ENCODE measurements at places on chromosomes 1 and 21.

DNA sequence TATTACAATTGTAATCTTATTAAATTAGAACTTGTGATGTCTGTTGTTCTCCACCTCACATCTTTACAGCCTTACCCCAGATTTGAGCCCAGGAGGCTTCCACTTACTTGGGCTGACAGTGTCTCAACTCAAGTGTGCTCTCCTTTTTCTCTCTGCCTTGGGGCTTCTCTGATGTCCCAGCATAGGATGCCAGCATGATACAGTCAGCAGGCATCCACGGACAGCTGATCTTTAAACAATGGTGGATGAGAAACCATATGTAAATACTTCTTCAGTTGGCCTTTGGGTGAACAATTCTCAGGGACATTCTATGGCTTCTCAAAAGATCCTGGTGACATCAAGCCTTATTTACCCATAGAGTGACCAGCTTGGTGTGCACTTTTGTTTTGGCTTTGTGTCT is 107.6 kb upstream of the GORAB start:
- no peak for DNase-seq

- DNase-seq: no peak
Observed at GRCh38 chr1:93738075-93738622, 56.5 kb upstream of the BCAR3 start.

DNA sequence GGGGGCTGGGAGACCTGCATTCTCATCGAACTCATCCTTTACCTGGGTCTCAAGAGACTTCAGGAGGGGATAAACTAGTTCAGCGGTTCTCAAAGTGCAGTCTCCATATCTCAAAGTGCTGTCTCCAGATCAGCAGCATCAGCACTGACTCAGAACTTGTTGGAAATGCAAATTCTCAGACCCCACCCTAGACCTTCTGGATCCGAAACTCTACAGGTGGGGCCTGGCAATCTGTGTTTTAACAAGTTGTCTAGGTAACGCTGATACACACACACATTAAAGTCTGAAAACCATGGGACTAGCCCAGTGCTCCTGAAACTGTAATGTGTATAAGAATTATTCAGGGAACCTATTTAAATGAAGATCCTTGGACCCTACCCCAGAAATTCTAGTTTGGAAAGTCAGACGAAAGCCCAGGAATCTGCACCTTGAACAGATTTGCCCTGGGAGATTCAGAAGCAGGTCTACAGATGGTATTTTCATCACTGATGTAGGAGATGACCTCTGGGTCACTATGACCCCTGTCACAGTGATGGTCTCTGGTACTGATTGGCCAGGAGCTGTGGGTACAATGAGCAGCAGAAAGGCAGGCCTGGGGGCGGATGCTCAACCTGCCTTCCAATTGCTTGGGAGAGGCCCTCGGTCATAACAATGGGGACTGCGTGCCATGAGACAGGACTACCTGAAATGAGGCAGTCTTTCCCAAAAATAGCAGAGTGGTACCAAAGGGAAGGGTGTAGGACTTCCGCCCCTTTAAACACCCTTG is 127.2 kb downstream of the FAM78B start:
- no peak for DNase-seq

- DNase-seq: no peak
Observed at GRCh38 chr1:115329965-115330364, 8.1 kb downstream of the NGF start.

DNA sequence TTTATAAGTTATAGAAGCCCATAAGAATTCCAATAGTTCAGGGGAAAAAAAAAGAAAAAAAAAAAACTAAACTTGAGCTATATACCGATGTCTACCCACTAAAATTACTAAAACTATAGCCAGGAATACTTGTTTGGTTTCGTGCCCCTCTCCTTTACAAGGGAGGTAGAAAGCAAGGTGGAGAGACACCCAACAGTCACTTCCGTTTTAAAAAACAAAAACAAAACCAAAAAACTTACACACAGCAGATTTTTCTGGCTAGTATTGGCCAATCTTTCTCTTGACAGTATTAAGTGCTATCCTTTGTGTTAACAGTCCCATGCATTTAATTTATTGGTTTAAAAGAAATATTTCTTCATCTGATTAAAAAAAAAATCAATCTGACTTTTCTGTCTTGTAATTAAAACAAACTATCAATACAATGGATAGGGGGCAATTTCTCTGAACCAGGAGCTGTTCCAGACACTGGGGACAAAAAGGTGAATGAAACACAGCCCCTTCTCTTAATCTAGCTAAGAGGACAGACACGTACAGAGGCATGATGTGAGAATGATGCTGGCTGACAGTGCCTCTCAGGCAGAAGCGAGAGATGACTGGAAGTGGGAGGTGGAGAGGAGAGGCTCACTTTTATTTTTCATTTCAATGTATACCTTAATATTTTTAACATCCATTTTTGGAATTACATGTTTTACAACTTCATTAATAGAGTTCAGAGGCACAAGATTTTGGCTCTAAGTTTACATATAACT is 214.8 kb downstream of the RERE start:
- DNase-seq: peak; percentile 52

GRCh38 chr1:78340006-78340405 is 150.8 kb upstream of the PTGFR start:
- DNase-seq: no peak

- no peak for DNase-seq
Observed at GRCh38 chr1:20074725-20075171, 4.8 kb downstream of the PLA2G5 start.

DNA sequence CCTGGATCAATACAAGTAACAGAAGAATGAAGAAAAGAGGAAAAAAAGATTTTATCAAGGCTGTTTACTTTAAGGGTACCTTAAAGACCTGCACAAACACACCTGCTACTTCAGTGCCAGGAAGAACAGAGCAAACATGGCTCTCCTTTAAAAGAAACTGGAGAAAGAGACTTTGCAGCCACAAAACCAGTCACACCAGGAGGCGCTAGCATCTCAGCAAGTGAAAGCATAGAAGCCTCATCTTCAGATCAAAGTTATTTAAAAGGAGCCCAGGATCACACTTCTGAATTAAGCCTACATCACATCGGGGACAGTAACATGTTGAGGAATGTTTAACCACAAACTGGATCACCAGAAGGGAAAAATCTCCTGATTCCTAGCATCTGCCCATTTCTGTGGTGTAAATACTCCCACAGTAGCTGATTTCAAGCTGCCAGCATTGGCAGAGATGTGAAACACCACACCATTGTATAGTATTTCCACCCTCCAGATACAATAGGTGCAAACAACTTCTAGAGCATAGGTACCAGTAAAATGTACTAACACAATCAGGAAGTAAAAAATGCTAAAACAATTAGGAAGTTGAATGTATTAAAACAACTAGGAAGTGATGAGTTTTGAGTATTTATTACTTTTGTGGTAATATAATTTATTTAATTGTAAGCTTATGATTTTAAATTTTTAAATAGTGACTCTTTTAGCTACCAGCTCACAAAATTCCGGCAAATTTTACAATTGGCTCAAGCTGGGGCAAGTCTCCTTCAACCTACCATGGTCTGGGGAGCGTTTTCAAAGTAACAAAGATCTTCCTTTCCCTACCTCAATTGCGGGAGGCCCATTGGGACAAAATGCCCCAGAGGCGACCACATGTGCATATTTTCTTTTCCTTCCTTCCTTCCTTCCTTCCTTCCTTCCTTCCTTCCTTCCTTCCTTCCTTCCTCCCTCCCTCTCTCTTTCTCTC is 105.3 kb upstream of the CLDN14 start:
- no peak for DNase-seq

DNA sequence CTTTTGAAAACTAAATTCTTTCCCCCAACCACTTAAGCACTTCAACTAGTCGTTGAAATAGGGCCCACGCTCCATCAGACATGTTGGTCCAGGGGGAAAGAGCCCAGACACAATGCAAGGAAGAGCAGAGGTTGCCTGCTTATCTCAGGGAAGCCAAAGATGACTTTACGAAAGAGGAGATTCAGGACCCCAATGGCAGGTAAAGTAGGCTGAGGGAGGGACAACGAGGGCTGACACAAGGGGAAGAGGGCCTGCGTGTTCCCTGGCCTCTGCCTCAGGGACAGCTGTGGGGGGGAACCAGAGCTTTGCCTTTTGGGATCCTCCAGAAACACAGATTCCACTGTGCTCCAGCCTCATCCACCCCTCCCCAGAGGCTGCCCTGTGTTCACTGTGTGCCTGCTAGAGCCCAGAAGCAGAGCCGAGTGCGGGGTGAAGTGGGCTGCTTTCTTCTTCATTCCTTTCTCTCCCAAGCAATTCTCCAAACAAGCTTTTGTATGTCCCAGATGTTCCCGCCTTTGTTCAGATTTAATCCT is 135.5 kb upstream of the GRIK3 start:
- no peak for DNase-seq

- no peak for DNase-seq
Observed at GRCh38 chr21:41665766-41666595, 100.9 kb downstream of the RIPK4 start.

- DNase-seq: no peak
Observed at GRCh38 chr1:234188454-234188792, 184.8 kb upstream of the COA6 start.

- no peak for DNase-seq
Observed at GRCh38 chr1:160768295-160768657, 27.7 kb upstream of the LY9 start.

DNA sequence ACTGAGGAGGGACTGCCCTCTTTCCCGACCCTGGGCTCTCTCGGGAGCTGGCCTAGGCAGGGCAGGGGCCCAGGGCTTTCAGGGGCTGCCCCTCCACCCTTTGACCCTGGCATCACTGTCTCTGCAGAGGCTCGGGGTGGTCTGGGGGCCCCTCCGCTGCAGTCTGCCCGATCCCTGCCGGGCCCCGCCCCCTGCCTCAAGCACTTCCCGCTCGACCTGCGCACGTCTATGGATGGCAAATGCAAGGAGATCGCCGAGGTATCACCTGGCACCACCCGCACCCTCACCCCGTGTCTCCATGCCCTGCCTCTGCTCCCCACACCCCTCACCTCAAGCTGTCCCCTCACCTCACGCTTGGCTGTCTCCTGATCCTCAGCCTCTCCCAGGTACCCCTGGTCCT is 5.5 kb downstream of the AMPD2 start:
- DNase-seq: no peak

DNA sequence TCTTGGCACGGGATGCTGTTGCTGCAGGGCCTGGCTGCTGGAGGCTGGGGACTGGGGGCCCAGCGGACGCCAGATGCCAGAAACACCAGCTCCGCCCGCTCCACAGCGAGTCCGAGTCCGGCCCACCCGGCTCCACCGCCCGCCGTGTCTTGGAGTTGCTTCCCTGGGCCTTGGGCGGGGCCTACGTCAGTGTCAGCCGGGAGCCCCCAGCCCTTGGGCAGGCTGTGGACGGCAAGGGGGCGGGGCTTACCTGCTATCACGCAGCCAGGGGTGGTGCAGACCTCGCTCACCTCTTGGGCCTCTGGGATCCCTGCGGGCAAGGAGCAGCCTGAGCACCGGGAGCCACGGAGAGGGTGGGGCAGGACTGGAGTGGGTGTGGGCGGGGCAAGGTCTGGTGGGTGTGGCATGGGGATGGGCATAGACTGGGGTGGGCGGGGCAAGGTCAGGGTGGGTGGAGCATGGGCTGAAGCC is 21.8 kb downstream of the MMEL1 start:
- DNase-seq: no peak

DNA sequence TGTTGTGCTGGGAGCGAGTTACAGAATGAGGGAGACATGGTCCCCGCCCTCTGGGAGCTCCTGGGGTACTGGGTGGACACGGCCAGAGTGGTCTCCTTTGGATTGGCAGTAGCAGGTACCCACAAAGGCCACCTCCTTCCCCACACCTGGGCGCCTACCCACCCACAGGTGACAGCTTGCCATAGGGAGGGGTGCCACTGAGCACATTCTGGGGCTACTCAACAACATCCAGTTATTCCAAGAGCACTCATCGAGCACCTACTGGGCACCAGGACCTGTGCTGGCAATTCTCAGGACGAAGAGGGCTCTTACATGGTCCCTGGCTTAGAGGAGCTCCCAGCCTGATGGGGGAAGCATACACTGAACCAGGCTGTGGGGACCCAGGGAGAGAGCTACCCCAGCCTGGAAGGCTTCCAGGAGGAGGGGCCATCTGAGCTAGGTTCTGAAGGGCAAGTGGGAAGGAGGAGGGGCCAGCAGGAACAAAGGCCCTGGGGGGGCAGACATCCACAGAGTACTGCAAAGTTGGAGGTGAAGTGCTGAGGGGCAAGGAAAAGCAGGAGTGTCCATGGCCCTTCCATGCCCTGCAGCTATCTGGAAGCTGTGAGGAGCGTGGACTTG is 22.0 kb downstream of the MRPL37 start:
- DNase-seq: no peak

DNA sequence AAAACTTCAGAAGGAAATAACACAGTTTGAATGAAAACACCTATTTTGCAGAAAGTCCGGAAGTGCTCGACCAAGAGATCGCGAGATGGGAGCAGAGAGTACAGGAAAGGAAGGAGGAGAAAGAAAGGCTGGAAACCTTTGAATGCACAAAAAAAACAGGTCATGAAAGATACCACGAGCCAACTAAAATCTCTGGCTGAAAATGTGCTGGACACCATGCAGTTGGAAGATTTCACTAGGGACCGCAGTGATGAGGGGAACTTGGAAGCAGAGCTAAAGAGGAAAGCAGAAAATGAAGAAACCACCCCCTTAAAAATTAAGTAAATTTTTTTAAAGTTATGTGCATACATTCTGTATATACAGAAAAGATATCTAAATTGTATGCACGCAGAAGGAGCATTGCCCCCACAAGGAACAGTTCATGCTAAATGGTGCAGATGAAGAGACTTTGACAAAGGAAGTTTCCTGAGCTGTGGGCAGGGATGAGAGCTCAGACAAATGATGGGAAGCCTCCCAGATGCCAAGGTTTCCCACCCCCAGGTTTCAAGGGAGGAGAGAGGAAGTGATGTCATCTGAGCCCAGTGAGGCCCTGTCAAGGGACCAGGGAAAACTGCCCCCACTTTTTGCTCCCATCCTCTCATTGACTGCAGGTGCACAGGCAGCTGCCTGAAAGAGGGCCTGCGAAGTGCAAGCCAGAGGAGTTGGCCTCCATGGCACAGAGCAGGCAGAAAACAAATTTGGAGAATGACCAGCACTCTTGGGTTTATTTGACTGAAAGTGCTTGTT is 52.5 kb downstream of the ETS2 start:
- DNase-seq: no peak

All from NCI-H2081 (cell line).